ENCODE measurements at places on chromosomes 1 and 21.

DNA sequence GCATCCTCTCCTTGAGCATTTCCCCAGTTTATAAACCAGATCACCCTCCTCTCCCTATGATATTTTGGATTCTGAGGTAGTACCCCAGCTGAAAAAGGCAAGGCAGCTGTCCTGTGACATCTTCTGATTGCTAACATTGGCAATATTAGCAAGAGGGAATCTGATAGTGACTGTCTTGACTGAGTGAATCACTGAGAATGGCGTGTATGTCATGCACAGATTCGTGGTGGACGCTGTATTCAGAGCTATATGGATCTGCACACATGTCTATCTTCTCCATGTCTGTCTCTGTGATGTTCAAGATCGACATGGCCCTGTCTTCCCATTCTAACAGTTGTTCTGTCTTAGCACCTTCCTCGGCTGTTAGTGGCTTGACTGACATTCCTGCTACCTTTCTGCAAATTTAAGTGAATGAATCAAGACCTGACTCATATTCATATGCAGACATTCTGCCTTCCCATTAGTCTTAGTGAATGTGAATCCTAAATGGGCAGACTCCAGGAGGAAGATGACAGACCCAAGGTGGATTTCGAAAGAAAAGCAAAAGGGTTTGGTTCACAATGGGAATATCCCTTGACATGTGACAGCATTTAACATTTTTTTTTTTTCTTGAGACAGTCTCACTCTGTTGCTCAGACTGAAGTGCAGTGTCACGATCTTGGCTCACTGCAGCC is 97.7 kb downstream of the PGBD5 start:
- DNase-seq: no peak

DNA sequence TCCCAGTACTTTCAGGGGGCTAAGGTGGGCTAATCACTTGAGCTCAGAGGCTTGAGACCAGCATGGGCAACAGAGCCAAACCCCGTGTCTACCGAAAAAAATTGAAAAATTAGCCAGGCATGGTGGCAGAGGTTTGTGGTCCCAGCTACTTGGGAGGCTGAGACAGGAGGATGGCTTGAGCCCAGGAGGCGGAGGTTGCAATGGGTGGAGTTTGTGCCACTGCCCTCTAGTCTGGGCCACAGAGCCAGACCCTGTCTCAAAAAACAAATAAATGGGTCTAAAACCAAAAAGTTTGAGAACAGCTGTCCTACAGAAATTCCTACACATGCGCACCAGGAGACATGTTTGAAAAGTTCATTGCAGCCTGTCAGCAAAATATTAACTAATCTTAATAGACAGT is 5.5 kb downstream of the SCAF4 start:
- DNase-seq: no peak

- DNase-seq: no peak
These were observed 335.7 kb upstream of the NCAM2 start for GRCh38 chr21:20662514-20662913.

DNA sequence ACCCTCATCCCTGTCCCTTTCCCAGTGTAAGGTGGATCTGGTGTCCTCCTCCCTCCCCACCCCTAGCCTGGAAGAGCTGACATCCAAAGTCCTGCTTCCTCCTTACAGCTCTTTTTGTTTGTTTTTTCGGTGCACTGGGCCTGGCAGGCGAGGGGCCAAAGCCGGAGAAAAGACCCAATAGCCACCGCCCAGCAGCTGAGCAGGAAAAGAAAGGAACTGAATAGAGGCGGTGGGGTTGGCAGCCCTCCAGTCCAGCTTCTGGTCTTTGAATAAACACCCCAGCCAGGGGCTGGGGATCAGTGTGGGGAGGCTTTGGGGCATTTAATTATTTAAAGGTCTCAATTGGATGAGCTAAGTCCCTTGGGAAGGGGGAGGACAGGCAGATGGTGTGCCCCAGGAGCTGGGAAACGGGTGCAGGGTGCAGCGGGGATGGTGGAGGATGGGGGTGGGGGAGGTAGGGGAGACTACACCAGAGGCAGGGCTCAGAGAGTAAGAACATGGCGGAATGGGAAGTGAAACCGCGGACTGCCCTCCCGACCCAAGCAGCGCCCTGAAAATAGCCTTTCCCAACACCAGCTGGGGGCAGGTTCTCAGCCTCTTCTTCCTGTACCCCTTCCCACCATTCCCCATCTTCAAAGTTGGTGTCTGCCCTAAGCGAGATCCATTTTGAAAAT is 20.2 kb downstream of the BTG2 start:
- peak; percentile 71 for DNase-seq

GRCh38 chr1:238119861-238120260 is 229.1 kb upstream of the ZP4 start:
- DNase-seq: no peak

- DNase-seq: no peak
These were observed 141.7 kb upstream of the SOD1 start for GRCh38 chr21:31517664-31518414.

- no peak for DNase-seq
These were observed 4.3 kb upstream of the HEYL start for GRCh38 chr1:39643705-39644104.

DNA sequence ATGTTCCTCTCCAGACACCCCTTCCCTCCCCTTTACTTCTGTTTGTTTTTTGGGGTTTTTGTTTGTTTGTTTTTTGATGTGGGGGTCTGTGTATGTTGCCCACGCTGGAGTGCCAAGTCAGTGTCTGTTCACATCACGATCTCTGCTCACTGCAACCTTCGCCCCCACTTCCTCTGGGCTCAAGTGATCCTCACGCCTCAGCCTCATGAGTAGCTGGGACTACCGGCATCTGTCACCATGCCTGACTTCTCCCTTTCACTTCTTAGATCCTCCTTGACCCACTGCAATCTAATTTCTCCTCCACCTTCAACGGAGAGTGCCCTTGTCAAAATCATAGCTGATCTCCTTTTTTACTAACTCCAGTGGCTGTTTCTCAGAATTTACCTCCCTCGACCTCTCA is 100.7 kb upstream of the KIF26B start:
- no peak for DNase-seq

DNA sequence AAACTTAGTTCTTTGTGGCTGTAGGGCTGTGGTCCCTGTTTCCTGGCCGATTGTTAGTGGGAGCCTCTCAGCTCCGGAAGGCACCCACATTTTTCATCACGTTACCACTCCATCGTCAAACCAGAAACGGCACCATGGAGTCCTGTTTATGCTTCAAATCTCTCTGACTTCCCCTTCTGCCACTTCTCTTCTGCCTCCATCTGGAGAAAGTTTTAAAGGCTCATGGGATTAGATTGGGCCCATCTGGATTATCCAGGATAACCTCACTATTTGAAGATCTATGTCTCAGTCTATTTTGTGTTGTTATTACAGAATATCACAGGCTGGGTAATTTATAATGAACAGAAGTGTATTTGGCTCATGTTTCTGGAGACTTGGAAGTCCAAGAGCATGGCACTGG is 19.3 kb upstream of the IL22RA1 start:
- no peak for DNase-seq

DNA sequence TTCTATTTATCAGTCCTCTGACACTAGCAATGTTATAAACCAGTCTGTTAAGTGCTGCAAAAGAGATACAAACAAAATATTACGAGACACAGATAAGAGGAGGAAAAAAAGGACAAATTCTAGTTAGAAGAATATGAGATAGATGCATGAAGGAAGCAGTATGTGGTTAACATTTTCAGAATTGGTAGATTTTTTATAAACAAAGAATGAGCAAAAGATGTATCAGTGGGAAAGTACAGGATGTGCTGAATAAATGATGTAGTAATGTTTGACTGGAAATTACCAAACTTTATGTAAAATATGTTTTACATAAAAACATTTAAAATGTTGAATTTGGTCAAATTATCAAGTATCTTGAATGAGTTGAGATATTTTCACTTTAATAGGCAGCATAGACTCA is 574.2 kb downstream of the NUF2 start:
- no peak for DNase-seq

DNA sequence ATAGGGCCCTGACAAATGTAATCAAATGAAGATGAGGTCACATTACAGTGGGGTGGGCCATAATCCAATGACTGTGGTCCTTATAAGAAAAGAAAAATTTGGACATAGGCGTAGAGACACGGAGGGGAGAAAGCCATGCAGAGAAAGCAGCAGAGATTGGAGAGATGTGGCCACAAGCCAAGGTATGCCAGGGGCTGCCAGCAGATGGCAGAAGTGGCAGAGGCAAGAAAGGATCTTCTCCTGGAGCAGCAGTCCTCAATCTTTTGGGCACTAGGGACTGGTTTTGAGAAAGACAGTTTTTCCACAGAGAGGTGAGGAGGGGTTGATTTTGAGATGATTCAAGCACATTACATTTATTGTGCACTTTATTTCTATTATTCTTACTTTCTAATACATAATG is 355.1 kb downstream of the NPHP4 start:
- DNase-seq: no peak

GRCh38 chr1:101257500-101258325 is 20.9 kb downstream of the S1PR1 start:
- DNase-seq: no peak
